ENCODE measurements at places on chromosomes 2 and 18.

DNA sequence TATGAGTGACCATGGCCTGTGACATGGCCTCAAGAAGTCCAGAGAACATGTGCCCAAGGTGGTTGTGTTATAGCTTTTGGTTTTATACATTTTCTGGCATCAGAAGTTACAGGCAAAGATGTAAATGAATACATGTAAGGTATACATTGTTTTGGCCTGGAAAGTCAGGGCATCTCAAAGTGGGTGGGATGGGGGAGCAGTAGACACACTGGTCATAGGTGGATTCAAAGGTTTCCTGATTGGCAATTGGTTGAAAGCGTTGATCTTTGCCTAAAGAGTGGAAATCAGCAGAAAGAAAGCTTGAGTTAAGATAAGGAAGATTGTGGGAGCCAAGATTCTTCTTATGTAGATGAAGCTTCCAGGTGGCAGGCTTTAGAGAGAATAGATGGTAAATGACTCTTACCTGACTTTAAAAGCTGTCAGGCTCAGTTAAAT, 62.1 kb upstream of the DYNAP start:
- DNase-seq: no peak

GRCh38 chr2:58638256-58638805, 397.2 kb upstream of the FANCL start:
- no peak for DNase-seq

DNA sequence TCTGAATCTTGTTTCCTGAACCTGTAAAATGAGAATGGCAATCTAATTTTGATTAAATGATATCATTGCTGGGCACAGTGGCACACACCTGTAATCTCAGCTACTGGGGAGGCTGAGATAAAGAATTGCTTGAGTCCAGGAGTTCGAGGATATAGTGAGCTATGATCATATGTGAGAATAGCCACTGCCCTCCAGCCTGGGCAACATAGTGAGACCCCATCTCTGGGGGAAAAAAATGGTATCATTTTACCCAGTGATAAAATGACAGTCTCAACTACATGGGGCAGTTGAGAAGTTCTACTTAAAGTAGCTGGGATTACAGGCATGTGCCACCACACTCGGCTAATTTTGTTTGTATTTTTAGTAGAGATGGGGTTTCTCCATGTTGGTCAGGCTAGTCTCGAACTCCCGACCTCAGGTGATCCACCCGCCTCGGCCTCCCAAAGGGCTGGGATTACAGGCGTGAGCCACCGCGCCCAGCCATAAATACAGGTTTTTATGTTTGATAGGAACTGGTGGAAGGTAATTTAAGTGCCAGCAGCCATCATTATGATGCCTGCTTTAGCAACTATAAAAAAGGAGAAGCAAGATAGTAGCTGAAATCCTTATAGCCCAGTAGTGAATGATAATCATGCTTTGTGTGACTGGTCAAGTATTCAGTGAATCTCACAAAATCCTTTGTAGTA, 17.0 kb downstream of the BZW1 start:
- DNase-seq: no peak

GRCh38 chr2:232488097-232488711, 570 bp upstream of the ECEL1 start:
- no peak for DNase-seq

DNA sequence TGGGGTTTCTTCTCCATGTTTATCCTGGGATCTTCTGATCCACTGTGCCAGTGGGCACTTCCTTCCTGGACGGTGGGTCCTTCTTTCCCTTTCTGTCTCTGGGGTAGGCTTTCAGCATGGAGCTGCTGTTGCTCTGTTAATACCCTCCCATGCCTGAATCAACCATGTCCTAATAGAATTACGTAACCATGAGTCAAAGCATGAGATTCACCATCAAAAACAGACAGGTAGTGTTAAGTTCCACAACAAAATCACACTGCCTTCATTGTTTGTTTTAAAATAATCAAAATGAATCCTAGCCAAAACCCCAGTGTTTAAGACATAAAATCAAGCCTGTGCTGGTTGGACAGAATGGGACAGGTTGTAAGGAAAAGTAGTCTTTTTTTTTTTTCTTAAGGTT, 37.5 kb downstream of the GNAL start:
- no peak for DNase-seq

DNA sequence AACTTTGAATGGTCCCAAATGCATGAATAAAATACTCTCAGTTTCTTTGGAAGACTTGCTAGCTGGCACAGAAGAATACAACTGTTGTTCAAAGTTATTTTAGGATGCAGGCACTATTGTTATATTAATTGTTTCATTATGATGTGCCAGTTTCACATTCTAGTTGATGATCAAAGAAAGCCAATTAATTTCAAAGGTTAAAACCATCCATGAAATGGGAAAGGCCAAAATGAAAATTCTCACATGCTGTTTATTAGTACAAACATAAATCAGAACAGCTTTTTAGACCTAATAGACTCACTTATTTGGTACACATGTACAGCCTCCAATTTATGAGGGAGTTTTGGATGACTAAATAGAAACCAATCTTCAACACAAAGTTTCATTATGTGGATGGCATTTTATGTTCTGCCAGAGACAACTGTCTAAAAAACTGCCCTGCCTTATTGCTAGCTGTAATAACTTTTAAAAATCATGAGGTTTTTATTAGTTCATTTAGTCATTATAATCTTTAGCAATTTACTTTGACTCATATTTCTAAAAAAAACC, 42.2 kb downstream of the RFTN2 start:
- DNase-seq: no peak

DNA sequence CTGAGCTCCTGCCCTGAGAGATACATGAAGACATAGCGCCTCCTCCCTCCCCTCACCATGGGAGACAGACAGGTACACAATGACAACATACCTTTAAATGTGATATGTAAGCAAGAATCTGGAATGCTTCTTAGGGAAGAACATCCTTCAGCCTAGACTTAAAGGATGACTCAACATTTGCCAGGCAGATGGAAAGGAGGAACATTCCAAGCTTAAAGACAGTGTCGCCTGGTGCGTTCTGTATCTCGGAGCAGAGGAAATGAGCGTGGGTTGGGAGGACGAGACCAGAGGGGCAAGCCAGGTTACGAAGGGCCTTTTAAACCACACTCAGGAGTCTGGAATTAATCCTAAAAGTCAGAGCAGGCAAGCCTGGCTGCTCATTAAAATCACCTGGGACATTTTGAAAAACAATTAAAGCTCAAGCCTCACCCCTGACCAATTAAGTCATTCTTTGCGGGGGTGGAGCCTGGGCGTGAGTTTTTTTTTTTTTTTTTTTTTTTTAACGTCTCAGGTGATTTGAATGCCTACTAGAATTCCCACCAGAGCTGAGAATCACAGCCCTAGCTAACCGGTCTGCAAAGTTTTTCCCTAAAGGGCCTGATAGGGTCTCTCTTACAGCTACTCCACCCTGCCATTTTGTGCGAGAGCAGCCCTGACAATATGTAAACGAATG, 131.2 kb upstream of the SEC11C start:
- no peak for DNase-seq

DNA sequence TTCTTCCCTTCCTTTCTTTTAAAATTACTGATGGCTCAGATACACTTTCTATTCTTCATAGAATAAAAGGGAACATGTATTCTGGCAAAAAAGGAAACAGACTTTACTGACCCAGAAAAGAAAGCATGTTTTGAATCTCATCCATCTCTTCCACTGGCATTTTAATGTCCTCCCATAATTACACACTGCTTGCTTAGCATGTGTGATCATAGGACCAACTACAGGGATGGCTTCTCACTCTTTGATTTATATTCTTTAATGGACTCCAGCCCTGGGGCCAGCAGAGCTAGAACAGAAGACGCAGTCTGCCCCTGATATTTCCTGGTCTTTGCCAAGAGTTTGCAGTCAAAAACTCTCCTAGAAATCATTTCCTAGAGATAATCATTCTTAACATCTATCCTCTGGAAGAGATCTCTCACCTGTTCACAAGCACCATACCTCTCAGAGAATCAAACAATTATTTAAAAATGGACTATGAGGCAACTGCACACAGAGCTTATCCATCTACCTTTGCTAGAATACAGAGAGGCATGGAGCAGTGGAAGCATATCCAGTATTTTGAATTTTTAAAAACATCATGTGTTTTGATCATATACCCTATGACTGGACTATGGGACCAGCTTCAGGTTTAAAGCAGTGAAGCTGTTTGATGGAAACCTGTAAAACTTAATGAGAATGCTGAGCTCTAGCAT, 429.1 kb downstream of the NRXN1 start:
- no peak for DNase-seq

DNA sequence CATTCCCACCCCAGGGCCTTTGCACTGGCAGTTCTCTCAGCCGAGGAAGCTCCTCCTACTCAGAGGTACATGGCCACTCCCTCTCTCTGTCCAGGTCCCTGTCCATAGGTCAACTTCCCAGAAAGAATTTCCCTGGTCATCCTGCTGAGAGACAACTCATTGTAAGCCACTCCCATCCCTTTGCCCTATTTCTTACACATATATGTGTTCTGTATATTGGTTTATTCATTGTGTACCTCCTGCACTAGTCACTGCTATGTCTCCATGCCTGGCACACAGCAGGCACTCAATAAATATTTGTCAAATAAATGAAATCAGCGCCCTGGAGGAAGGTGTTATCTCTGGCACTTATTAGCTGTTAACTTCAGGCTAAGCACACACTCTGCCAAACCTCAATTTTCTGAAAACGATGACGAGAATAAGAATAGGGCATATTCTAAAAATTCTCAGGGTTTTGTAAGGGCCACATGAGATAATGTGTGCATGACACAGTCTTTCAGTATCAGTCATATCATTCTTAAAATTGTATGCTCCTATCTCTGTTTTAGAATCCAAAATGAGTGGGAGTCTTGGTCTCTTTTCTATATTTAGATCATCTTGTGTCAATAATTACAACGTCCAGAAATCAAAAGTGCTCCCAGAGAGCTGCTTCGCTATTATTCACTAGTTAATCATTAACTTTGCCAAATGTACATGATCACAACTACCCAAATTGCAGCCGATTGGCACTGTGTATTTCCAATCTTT, 198.0 kb downstream of the ALK start:
- DNase-seq: no peak

DNA sequence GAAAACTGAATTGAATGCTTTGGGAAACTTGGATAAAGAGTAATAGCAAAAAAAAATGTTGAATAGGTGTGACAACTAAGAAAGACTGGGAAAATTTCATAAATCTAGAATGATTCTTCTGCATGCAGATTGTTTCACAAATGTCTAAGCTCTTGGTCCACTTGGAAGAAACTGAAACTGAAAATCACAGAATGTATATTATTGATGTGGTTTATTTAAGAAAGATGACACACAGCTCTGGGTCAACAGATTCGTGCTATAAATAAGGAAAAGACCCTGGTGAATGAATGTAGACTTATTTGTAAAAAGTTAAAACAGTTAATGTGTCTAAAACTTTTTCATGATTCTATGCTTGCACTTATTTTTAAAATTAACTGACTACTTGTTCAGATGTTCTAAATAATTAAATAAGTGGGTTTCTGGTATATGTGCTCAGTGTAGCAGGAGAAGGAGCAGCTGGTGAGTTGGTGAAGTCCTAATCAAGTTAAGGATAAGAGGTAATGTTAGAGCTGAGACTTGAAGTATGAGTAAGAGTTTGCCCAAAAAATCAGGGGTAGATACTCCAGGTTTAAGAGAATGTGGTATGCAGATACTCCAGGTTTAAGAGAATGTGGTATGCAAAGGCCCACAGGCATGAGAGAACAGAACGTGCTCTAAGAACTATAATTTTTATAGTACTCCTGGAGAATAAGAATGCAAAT, 24.5 kb downstream of the UGP2 start:
- no peak for DNase-seq

Data from CD4-positive, alpha-beta T cell treated with Interleukin-17A for 4 hours (primary cell).